ENCODE measurements at places on chromosomes 6 and 20. TPM values are rescaled to one million over a fixed set of nuclear protein-coding genes. Genes with fewer than 3 reads are reported as not detected.
A peak's percentile ranks its signal among the peaks of the same experiment; 100 is the strongest.

DNA sequence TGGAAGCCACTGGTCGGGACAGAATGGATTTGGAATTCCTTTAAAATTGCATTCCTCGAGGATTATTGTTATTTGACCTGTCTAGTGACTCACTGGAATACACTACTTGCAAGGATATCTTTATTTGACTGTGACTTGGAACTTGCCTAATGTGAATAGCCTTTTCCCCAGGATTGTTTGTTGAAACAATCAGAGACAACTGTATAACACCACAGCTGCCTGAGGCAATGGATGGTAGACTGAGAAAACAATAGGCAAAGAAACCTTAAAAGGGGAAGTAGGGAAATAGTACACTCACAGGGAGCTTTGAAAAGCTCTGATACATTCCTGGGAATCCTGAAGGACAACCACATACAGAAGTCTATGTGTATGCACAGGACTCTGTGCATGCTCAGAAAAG, 465.3 kb downstream of the BMP2 start:
- ATAC-seq = no peak

GRCh38 chr6:110130362-110130761, 49.1 kb downstream of the WASF1 start:
- no peak for ATAC-seq

DNA sequence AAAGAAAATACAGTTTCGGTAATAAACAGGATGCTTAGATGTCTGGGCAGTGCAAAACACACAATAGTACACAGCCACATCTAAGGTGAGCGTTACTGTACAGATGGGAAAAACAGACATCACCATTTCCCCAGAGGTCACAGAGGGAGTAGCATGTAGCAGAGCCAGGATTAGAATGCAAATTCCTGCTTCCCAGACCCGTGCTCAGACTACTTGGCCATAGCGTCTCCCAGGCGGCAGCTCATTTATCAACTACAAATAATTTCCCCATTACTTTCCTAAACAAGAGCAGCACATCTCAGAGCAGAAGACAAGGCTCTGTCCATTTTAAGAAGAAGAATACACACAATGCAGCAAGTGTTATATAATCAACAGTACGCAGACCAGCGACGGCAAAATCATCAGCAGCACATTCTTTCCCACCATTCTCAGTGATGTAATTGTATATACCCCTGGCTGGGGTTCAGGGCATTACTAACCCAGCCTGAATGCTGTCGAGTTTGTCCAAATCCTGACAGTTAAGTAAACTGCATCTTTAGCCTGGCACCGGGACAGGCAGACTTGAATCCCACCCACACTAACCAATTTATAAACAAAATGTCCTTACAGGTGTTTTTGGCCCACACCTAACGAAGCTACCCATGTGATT, 61.9 kb downstream of the CNKSR3 start:
- ATAC-seq = no peak

Gene KCNK15
- 0.09 TPM for total RNA-seq

DNA sequence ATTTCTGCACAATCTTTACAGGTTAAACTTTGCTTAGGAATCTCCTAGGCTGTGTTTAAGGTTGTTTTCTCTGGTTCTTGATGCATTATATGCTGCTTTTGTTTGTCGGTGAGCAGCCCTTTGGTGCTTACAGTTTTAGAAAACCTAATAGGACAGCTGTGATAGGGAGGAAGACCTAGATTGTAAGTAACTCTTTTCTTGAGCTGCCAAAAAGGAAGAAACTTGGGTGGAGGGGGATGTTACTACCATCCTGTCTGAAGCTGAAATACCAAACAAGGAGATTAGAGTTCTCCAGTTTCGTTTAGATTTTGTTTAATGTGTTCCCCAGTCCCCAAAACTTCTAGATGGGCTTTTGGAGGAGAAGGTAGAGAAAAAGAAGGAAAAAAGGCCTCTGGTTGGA, 72.0 kb downstream of the ANKS1A start:
- no peak for ATAC-seq

DNA sequence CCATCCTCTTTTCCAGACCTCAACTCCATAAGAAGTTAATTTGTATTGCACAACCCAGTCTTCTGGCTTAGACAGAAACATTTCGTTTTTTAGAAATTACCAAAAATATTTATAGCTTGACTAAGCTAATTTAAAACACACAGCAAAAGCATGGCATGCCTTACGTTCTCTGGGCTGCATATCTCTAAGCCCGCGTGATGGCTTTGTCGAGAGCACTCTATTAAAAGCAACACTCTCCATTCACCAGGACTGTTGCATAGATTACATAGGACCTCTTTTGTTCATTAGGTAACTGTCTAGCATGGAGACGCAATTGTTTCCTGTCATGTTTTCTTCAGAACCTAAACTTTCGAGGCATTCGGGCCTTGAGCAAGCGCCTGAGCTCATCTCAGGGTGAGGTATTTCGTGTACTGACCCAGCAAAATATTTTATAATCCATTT, 104.5 kb downstream of the IBTK start:
- ATAC-seq = no peak

- ATAC-seq = no peak
Measured at GRCh38 chr20:34402461-34402860, 39.4 kb downstream of the ITCH start.

Gene MYBL2
- 41.4 TPM for total RNA-seq

GRCh38 chr6:44630125-44631028, 242.9 kb downstream of the CDC5L start:
- peak; percentile 84 for ATAC-seq
